T-helper 1 cell (primary cell): ENCODE measurements at places on chromosomes 7 and 10.

GRCh38 chr10:43229208-43230061, 37.4 kb downstream of the RASGEF1A start:
- DNase-seq: no peak

GRCh38 chr7:70772891-70773290, 359.1 kb upstream of the GALNT17 start:
- DNase-seq: no peak

GRCh38 chr7:32092346-32092745, 22.1 kb upstream of the PDE1C start:
- DNase-seq: no peak

DNA sequence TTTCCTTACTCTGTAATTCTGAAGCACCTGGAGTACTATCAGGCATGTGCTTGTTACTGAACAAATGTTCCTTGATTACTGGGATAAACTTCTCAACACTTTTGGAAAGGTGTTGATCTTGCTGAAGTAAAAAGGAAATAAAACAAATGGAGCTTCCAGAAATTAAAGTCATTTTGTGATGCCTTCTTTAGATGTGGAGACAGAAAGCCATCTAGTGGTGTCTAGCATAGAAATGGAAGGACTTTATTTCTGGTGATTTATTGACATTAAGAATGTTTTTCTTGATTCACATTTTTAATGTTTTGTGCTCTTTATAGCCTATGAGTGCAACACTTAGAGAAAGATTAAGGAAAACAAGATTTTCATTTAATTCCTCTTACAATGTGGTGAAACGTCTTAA, 1.4 kb downstream of the SFR1 start:
- no peak for DNase-seq
